Peyer's patch (tissue), 4 donors: ENCODE measurements at places on chromosomes 4 and X. TPM values are rescaled to one million over a fixed set of nuclear protein-coding genes. Genes with fewer than 3 reads are reported as not detected.

RAB33A gene
- total RNA-seq, result 0.88 TPM

SPANXN5 gene
- total RNA-seq, result not detected

TCEAL2 gene
- total RNA-seq, result not detected

PCDH19 gene
- total RNA-seq, result 0.94 TPM

PHEX gene
- total RNA-seq, result 8.7 TPM

GAB3 gene
- 5.4 TPM for total RNA-seq

SLC6A8 gene
- 175 TPM for total RNA-seq

SOX3 gene
- not detected for total RNA-seq
